ENCODE measurements at places on chromosomes 1 and 21.

DNA sequence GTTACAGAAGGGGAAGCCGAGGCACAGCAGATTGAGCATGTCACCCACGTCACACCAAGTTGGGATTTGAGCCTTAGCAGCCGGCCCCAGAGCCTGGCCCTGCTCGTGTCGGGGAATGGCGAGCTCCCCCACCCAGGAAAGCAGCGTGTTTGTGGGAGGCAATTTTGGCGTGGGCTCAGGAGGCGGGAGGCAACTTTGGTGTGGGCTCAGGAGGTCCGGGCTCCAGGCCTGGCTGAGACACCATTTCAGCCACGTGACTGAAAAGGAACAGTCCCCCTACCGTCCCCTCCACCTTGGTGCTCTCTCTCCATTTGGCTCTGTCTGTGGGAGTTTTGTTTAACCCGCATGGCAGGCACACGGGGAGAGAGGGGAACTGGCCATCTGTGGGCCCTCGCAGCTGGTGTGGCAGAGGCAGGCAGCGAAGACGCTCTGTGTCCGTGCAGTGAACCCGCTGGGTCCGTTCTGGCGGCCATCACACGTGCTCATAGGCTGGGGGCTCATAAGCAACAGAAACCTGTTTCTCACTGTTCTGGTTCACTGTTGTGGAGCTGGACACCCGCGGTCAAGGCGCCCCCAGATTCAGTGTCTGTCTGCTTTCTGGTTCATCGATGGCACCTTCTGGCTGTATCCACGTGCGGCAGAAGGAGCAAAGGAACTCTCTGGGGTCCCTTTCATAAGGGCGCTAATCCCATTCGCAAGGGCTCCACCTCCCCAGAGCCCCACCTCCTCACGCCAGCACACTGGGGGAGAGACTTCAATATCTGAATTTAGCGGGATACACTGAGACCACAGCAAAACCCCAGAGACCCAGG is 110.2 kb downstream of the CRYAA start:
- DNase-seq = no peak

DNA sequence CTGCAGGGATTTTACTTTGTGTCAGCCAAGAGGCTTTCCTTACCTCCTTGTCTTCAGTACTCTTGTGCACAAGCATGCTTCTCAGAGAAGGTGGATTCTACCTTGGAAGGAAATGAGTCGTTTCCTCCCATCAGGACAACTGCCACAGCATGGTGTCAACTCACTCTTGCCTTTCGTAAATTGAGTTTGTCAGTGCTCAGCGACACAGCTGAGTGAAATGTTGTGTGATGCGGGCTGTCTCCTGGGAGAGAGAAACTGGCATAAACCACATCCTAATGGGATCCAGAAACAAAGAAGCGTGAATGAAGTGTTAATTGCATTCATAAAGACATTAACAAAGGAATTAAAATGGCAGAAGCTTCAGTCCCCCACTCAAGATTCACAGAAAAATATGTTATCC is 51.5 kb upstream of the SLC22A15 start:
- no peak for DNase-seq

- DNase-seq = no peak
Measured at GRCh38 chr1:167881069-167881468, 32.9 kb downstream of the ADCY10 start.

DNA sequence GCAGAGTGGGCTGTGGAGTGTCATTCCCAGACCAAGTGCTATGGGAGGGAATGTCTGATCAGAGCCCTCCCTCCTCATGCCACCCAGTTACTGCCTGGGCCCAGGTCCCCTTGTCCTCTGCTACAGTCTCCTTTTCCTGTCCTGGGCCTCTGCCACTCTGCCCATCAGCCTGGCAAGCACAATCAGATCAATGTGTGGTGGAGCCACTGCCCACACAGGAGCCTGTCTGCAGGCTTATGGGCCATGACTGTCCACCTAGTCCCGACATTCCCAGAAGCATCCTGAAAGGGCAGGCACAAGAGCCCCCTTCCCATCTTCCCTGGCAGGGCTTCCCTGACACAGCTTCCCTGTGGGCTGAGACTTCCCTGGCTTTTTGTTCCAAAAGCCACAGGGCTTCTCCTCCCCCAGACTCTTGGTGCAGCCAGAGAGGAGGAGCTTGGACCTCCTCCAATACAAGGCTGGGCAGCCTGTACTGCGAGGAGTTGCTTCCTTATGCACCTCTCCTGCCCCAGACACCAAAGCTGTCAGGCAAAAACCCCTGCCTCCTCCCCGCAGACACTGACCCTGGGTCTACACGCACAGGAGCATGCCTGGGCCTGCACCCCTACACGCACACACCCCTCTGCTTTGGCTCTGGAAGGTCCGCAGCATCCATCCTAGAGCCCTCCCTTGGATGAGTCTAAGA is 29.2 kb upstream of the CNTN2 start:
- no peak for DNase-seq

DNA sequence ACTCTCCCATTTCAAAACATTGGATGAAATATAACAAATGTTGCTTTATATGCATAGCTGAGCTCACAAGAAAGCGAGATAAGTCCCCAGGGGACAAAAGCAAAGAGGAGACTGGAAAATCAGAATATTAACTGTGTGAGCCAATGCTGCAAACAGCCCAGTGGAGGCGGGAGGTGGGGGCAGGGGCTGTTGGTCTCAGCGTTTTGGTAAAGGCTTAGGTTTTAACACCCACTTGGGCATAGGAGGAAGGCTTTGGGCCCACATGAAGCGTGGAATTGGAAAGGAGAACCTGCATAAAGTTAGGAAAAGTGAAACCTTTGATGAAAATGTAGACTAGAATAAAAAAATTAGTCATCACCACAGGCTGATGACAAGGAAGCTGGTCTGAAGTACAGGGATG is 30.2 kb upstream of the SMIM12 start:
- no peak for DNase-seq

- DNase-seq = no peak
Measured at GRCh38 chr1:175725684-175726083, 17.7 kb downstream of the TNR start.

DNA sequence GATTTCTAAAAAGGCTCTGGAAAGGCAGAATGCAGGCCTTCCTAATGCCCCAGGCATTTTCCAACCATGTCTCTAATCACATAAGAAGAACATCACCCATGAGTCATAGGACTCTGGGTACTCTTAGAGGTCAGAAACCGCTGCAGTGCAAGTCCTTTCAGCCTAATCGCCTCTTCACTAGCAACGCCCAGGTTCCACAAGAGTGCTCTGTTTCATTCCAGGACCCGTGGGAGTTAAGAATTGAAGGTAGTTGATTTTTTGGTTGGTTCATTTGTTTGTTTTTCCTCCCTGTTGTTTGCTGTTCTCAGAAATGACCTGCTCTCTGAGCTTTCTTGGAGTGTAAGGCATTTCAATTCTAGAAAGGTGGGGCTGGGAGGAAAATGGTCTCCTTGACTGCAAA is 123.2 kb downstream of the NR5A2 start:
- DNase-seq = no peak

DNA sequence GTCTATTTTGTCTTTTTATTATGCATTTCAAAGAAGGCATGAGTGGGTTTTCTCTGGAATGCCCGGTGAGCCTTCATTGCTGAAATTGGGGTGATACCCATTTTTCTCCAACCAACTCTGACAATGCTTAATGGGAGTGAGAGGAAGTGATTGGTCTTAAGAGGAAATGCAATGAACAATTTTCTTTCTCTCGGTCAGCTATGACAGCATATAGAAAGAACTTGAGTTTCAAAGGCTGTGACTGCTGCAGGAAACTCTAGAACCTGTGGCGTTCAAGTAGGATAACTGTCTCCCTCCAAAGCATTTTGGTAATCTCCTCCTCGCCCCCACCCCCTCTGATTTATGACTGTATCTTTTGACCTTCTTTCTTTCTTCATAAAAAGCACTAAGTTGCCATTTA is 155.9 kb downstream of the LYPLAL1 start:
- DNase-seq = no peak

DNA sequence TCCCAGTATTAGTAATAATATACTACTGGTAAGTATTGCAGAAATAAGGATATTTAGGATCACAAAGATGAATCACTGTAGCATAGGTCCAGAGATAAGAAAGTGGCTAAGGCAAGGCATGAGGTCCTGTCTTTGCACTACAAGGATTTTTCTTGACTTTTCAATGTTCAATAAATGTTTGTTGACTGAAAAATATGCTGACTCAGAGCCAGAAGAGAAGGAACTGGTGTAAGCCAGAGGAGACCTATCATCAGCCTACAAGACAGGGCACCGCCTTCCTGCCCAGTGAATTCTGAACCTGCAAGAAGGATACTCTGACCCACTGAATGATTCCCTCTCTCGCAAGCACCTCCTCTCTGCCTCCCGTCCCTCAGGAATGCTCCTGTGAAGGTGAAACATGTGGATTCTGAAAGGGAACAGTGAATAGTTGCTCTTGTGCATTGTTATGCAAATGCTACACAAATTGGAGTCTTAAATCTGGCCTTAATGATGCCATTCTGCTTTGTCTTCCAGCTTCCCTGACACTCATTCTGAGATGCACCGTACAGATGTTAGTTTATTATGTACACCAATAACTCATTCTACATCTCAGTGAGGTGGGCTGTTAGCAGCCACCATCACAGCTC is 540.0 kb downstream of the OMA1 start:
- DNase-seq = no peak

GRCh38 chr1:199273837-199274379 is 635.1 kb downstream of the PTPRC start:
- DNase-seq = no peak
